ENCODE measurements at places on chromosomes 5 and 9. TPM values are rescaled to one million over a fixed set of nuclear protein-coding genes. Genes with fewer than 3 reads are reported as not detected.

The SPINK1 gene
- total RNA-seq, result not detected

The STING1 gene
- total RNA-seq, result 26.9 TPM

The ASPN gene
- total RNA-seq, result 2.0 TPM

The PFN3 gene
- total RNA-seq, result not detected

The MARCOL gene
- 8.3 TPM for total RNA-seq

The STPG3 gene
- total RNA-seq, result not detected

The PCDHA9 gene
- 0.18 TPM for total RNA-seq

The CRHBP gene
- total RNA-seq, result 2.1 TPM

The SNCAIP gene
- total RNA-seq, result 19.4 TPM

The DNM1 gene
- total RNA-seq, result 9.6 TPM

The CTXN3 gene
- not detected for total RNA-seq

The AGXT2 gene
- total RNA-seq, result not detected

The ZDHHC21 gene
- 6.3 TPM for total RNA-seq

The ZNF782 gene
- 2.4 TPM for total RNA-seq

The TIMD4 gene
- total RNA-seq, result not detected

The PCSK1 gene
- 1.3 TPM for total RNA-seq

The KCNIP1 gene
- not detected for total RNA-seq

The GLIPR2 gene
- total RNA-seq, result 43.8 TPM

The BHMT2 gene
- total RNA-seq, result 3.4 TPM

The DDX41 gene
- 88.7 TPM for total RNA-seq

The NR6A1 gene
- total RNA-seq, result 0.14 TPM

The WNK2 gene
- not detected for total RNA-seq

The ATP10B gene
- total RNA-seq, result 0.14 TPM

The INSYN2B gene
- total RNA-seq, result 3.1 TPM

The CCDC192 gene
- not detected for total RNA-seq

The PRSS3 gene
- total RNA-seq, result 28.4 TPM

The SLC46A2 gene
- not detected for total RNA-seq

The TMOD1 gene
- 0.57 TPM for total RNA-seq

The G3BP1 gene
- 96.7 TPM for total RNA-seq

The NUTM2F gene
- total RNA-seq, result not detected

The FOXD1 gene
- 0.28 TPM for total RNA-seq

The BRINP1 gene
- 0.18 TPM for total RNA-seq

The TMEM215 gene
- total RNA-seq, result not detected

The ZDHHC11 gene
- 1.00 TPM for total RNA-seq

The VCAN gene
- total RNA-seq, result 452 TPM

The UAP1L1 gene
- 7.7 TPM for total RNA-seq

The AQP7 gene
- 0.09 TPM for total RNA-seq

The SPATA31C1 gene
- total RNA-seq, result not detected

The ZNF879 gene
- 3.8 TPM for total RNA-seq

The TSSK1B gene
- 0.09 TPM for total RNA-seq

The CCDC183 gene
- 0.28 TPM for total RNA-seq

The DCP2 gene
- total RNA-seq, result 15.2 TPM

The HAVCR1 gene
- total RNA-seq, result not detected

The ZDHHC11B gene
- total RNA-seq, result 0.09 TPM

The CCIN gene
- 0.57 TPM for total RNA-seq

The MED22 gene
- 9.5 TPM for total RNA-seq

The CCDC152 gene
- total RNA-seq, result 1.6 TPM
